Forelimb muscle (tissue), 1 donor: ENCODE measurements at places on chromosomes 4 and X. TPM values are rescaled to one million over a fixed set of nuclear protein-coding genes. Genes with fewer than 3 reads are reported as not detected.

DNA sequence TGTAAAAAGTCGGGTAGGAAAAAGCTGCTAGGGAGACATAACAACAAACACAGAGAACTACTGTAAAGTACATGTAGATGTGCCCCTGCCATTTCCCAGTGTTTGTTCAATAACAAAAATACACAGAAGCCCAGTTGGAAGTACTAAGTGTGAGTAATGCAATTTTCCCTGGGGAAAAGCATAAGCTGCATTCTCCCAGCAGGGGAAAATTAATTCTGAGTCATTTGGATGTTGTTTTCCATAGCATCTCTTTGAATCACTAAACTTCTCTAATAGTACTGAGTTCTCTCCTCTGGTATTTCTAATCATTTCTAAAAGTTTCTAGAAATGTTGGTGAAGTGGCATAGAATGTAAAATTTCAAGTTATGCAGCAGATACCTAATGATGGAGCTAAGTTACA, 1114.9 kb downstream of the C4orf33 start:
- no peak for DNase-seq

DNA sequence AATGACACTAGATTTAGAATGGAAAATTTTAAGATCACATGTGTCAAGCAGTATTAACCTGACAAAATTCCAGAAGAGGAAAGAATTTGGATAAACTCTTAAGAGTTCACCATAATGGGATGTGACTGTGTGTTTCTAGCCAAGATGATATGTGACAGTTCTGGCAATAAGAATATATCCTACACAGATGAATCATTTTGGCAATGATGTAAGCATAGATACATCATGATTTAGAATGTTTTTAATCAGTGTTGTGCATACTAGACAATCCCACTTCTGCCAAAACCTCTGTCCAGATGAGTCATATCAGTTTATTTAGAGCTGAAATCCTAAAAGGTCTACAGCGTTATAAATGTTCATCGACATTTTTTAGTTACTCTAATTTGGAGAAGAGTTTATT, 48.8 kb downstream of the PTCHD1 start:
- DNase-seq: no peak

- no peak for DNase-seq
Measured at GRCh38 chr4:8710416-8710815, 117.9 kb downstream of the CPZ start.

The PABPC5 gene
- polyA plus RNA-seq: 5.4 TPM
